ENCODE measurements at places on chromosomes 1 and 21. TPM values are rescaled to one million over a fixed set of nuclear protein-coding genes. Genes with fewer than 3 reads are reported as not detected.
A peak's percentile ranks its signal among the peaks of the same experiment; 100 is the strongest.

DNA sequence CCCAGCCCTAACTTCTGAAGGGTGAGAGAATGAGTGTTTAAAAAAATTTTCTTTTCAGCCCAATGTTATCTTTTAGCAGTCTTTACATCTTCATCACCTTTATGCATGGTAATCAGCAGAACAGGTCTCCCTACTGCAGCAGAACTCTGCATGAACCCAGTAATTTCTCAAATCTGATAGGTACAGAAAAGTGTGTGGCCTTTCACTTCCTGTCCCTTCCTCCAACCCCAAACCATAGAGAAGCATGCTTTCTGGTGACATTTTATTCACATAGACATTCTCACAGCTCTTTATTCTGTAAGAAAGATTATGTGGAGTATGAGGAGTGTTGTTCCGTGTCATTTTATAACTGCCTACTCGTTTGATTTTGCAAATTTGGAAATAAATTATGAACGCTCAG, 68.6 kb downstream of the RPAP2 start:
- DNase-seq: no peak

DNA sequence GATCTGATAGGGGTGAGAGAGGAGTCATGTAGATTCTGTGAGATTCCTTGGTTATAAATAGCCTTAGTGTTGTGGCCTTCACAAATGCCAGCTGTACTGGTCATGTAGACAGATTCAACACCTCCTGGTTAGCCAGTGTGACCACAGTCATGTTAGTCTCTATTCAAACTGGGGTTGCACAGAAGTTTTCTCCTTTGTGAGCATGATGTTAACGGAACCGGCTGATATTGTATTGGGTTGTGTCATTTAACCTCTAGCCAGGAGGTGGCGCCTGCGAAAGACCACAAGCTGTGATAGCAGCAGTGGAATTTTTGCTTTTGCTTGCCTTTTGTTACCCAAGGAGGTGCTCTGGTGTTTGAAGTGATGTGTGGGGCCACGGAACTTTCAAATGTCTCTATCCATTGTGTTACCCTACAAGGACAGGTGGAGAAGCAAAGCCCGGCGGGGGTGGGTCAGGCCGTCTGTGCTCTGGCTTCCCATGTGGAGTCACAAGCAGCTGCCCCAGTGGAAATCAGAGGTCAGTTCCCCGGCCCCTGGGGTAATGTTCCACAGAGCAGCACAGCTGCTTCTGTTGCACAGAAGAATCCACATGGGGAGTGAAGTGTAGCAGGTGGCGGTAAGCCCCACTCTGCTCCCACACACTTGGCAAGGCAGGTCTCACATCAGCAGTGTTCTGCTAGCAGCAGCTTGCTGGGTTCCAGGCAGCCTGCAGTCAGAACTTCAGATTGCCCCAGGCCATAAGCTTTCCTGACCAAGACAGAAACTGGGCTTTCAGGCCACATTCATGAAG, 112.6 kb downstream of the ADAMTS1 start:
- peak; percentile 48 for DNase-seq

DNA sequence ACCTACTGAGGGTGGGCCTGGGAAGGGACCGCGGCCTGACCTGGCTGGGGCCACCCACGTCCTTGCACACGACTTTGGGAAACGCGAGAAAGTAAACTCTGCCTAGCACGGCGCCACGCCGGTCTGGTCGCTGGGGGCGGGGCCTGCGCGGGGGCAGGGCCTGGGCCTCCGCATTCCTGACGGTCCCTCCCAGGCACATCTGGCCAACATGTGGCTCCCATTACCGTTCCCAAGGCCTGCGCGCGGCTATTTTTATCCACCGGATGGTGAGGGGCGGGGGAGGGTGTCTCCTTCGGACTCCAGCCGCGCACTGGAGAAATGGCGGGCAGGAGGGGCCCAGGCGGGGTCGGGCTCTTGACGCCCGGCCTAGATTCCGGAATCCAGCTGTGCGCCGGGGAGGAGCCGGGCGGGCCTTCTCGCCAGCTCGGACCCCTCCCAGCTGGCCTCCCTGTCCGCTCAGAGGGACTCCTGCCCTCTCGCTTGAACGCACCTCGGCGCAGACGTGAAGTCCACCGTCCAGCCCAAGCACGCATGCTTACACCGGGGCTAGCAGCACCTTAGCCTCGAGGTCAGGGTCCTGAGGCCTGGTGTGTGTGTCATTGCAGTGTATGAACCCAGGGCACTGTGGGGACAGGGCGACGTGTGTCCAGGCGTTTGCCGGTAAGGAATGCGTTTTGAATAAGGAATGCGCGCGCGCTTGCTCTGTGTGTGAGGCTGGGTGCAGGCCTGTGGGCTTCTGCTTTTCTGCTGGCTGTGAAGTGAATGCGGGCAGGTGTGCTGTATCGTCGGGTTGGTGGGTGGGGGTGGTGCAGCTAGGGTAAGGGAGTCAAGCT, 2.1 kb downstream of the EVA1B start:
- DNase-seq: peak; percentile 89

Gene MPL
- total RNA-seq: 0.40 TPM

DNA sequence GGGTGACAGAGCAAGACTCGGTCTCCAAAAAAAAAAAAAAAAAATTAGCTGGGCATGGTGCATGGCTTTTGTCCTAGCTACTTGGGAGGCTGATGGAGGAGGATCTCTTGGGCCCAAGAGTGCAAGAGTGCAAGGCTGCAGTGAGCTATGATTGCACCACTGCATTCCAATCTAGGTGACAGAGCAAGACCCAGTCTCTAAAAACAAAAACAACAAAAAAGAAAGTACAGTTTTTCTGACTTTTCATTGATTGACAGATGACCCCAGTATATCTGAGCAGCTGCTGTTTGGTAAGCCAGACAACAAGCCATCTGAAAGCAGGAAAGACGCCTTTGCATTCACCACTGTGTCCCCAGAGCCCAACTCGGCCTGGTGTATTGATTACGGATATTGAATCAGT, 10.9 kb upstream of the DPT start:
- no peak for DNase-seq

Gene CR1L
- total RNA-seq: not detected

DNA sequence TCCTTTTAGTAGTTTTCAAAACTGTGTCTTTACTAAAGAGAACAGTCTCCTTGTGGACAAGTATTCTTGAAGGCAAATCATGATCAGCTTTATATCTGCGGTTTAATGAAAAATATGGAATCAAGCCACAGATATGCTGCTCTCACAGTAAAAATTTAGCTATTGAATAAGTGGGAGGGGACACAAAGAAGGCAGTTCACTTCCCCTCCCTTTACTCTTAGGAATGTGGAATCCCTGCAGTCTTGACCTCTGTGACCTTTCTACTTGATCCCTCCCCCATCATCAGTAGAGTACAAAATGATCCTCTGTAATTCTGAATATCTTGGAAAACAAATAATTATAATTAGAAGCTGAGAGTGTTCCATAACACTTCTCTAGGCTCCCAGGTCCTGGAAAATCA, 136.7 kb upstream of the HOOK1 start:
- DNase-seq: no peak

Gene ADAMTS1
- 41.8 TPM for total RNA-seq

Gene HSD17B7
- total RNA-seq: 2.6 TPM

GRCh38 chr21:42403611-42404231, at the start of gene UBASH3A:
Gene UBASH3A, plus strand, starts transcription at chr21:42403902. Its CDS starts 44 bp downstream, at chr21:42403946.
- DNase-seq: no peak

DNA sequence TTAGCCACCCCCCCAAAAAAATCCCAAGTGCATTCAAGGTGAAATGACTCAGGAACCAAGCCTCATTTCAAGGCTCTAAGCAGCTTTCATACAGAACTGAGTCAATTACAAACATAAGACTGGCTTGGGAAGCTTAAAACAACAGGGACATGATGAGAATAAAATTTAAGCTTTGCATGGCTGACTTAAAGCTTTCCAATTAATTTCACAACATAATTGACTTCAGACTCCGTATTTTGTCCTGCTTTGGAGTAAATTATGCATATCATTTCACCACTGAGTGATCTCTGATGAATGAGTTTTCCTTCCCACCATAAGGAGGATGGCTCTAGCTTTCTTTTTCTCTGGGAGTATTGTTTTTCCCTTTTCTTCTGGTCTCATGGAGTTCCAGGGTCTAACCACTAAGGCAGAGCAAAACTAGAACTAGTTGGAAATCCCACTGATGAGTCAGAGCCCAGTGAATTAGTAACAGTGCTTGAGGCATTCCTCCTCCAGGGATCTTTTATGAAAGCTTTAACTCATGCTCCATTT, 72.8 kb downstream of the XCL2 start:
- no peak for DNase-seq

Gene NCAM2
- total RNA-seq: 4.4 TPM

GRCh38 chr21:17911628-17912027, 92.5 kb upstream of the C21orf91 start:
- DNase-seq: no peak
